ENCODE measurements at places on chromosomes 12 and 14.

DNA sequence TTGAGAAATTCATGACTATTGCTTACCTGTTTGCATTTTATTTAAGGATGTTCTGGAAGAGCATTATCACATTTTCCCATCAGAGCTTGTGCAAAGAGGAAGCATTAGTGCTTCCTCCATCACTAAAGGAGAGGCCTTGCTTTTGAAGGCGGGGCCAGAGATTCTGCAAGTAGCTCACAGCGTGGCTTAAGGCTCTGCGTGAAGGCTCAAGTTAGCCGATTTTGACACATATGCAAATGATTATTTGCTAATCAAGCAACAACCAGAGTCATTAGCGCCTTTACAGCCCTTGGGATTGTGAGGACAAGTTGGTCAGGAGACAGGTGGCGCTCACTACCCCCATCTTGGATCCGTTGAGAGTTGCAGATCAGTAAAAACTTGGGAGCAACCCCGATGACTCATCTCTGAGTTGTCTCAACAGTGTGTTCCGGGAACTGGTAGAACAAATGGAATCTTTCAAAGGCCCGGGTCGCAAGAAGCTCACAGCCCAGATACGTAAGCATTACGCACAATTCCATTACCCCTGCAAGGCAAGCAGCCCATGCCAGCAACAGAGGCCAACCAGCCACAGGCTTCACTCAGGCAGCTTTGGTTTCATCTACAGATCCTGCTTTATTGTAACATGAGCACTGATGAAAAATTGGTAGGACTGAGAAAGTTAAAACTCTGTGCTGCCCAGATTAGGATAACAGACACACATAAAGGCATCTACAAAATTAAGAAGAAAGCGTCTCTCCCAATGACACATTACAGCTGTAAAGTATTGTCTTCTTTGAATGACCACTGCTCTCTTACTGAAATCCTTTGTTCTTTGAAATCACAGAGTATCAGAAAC lies 34.9 kb upstream of the SPTSSA start:
- no peak for DNase-seq

DNA sequence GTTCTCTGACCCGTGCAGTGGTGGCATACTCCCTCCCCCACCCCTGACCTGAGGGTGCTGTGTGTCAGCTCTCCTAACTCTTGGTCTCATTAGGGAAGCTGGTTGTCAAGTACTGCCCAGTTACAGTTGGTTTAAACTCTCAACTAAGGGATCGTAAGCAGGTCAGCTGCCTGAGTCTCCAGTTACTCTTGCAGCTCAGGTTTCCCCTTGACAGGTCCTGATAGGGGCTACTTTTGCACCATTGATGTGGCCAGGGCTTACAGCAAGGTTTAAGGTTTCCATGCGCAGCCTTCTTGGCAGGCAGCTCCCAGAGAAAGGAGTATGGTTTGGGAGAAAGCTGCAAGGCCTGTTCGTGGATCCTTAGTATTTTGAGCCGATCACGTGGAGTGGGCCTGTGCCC lies 74.5 kb downstream of the ETV6 start:
- no peak for DNase-seq

- no peak for DNase-seq
Measured at GRCh38 chr14:93999573-93999972, 2.5 kb downstream of the CCDC197 start.

DNA sequence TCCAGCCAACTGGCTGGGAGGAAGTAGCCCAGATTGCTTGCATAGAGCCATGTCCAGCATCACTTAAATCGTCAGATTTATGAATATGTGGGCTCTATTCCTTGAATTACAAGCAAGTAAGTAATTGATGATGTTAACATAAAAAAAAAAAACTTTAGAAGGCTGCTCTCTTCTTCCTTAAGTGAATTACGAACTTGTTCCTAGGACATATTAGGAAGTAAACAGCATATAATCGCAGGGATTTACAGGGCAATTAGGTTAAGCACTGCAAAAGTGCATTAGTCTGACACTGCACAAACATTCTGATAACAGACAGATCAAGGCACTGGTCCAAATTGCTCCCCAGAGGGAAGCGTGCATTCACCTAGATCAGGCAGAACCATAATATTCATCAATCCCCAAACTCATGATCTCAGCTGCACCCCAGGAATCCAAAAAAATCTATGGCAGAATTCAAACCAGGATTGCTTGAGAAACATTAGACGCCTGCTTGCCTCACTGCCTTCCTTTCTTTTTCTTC lies 293.2 kb downstream of the TMEM132D start:
- no peak for DNase-seq

DNA sequence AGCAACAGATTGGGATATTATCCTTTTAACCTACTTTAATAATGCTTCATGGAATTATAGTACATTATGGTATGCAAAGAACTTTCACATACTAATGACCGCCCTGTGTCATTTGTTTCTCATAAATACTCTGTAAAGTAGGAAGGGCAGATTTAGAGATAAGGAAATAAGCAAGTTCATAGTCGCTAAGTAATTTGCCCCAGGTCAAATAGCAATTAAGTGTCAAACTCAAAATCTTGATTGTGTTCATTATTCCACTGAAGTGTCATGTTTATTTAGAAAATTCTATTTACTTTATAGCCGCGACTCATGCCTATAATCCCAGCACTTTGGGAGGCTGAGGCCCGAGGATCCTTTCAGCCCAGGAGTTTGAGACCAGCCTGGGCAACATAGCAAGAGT lies 98.7 kb upstream of the ATF1 start:
- DNase-seq: no peak

DNA sequence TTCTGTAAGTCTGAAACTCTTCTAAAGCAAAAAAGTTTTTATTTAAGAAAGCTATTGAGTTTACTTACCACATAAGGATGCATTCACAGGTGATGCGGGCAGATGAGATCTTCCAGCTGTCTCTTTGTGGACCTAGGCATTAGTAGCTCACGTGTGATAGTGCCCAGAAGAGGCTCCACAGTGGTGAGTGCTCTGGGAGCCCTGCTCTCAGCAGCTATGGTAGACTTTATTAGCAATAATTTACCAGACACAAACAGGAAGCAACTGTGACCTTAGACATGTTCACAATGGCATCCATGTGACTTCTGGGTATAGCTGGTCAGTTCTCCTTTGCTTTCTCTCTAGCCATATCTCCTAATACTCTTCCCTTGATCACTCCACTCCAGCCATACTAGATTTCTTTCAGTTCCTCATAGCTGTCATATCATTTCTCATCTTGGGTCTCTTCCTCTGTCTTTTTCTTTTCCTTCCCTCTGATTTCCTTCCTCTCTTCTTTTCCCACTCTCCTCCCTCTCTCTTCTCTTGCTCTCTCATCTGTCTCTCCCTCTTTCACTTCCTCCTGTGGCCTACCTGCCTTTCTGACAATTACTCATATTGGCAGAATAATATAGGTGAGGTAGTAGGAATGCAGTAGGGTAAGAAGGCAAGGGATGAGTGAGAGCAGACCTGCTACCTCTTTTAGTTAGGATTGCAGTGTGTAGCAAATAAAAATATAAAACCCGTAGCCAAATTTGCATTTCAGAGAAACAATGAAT lies 75.2 kb upstream of the SCAF11 start:
- no peak for DNase-seq

- DNase-seq: no peak
Measured at GRCh38 chr14:60904381-60904780, 76.5 kb downstream of the TRMT5 start.

- DNase-seq: no peak
Measured at GRCh38 chr14:20690848-20691640, 2.5 kb downstream of the ANG start.

DNA sequence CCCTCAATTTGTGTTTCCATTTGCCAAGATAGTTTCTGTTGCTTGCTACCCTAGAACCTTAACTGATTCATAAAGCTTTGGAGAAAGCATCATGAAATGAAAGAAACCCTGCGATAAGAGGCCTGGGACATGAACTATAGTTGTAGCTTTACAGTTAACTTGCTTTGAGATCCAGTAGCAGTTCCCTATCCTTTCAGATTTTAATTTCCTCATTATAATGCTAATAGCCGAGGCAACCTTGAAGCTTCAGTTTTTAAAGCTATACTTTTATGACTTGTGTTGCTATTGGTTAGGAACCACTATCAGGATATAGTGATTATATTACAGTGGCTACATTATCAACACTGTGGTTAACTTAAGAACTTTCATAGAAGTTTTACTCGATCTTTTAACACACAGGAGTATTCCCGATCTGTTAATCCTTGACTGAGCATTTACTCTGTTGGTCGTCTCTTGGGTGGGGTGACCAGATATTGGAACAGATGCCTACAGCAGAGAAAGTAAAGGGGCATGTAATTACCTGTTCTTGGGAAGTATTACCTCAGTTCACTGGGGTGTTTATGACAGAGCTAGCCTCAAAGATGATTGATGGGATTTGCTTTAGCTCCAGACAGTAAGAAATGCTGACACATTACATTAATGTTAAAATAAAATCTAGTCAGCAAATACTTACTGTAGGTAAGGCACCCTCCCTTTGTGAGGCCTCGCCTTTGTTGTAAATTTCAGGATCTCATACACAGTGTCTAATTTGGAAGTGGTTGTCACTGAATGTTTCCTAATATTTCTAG lies 86.2 kb upstream of the CSRP2 start:
- DNase-seq: no peak

DNA sequence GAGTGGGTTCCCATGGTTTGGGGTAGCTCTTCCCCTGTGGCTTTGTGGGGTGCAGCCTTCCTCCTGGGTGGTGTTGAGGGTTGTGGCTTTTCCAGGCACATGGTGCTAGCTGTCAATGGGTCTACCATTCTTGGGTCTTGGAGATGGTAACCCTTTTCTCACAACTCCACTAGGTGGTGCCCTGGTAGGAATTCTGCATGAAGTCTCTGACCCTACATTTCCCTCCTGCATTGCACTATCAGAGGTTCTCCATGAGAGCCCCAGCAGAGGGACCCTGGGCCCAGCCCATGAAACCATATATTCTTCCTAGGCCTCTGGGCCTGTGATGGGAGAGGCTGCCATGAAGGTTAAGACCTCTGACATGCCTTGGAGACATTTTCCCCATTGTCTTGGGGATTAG lies 1093.3 kb downstream of the SLC16A7 start:
- no peak for DNase-seq

DNA sequence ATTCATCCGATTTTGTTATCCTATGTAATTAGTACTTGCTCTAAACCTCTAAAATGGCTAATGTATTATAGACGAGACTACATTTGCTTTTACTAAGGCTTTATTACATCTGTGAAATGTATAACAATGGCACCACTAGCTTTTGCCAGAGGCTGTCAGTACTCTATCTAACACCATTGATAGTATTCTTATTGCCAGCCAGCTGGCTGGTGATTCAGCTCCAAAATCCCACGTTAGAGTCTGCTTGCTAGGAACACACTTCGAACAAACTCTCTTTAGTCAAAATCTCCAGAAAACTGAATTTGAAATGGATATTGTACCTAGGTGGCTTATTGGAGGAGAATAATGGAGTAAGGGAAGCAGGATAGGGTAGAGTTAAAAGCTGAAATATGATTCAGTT lies 839.2 kb downstream of the SLC6A15 start:
- DNase-seq: no peak

- DNase-seq: no peak
Measured at GRCh38 chr12:116346741-116347140, 69.2 kb upstream of the MED13L start.

DNA sequence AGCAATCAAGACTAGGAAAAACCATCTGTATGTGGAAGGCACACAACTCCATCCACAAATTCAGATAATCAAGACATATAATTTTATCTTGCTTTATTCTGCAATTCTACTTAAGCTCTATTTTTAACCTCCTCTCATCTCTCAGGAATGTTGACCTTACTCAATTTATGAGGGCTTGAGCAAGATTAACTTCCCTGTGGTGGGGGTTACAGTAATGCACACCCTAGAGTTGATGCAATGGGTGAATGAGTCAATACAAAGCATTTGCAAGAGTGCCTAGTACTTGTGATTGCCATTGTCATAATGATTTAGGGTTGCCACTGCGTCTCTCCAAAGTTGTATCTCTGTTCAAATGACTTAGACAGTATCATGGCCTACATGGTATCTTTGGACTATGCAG lies 1598.4 kb upstream of the TMEM132C start:
- DNase-seq: no peak

GRCh38 chr12:87783467-87783866 lies 245.7 kb downstream of the C12orf50 start:
- DNase-seq: no peak

GRCh38 chr14:95300002-95300696 lies 19.6 kb downstream of the CLMN start:
- DNase-seq: no peak

DNA sequence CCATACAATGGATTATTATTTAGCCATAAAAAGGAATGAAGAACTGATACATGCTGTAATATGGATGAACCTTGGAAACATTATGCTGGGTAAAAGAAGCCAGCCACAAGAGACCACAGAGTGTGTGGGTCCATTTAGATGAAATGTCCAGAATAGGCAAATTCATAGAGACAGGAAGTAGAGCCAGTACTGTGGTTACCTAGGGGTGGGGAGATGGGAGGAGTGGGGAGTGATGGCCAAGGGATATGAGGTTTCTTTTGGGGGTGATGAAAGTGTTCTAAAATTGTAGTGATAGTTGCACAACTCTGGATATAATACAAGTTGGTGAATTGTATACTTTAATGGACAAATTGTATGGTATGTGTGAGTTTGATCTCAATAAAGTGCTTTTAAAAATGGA lies 18.6 kb downstream of the JDP2 start:
- no peak for DNase-seq

DNA sequence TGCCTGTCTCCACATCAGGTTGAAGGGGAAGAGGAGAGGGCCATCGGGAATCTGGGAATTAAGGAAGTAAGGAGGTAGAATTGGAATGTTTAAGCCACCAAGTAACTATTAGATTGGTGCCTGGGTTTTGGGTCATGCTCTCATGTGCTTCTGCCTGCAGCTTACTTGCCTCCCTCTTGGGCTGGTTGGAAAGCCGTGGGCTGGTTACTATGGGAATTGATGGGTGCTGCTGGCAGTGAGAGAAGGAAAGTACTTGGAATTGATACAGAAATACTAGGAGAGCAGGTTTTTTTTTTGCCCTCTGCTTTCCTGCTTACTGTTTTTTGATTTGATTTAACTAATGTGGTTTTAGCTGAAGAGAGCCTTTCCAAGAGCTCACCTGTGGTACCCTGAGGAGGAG lies 493.5 kb upstream of the RGS6 start:
- DNase-seq: no peak

DNA sequence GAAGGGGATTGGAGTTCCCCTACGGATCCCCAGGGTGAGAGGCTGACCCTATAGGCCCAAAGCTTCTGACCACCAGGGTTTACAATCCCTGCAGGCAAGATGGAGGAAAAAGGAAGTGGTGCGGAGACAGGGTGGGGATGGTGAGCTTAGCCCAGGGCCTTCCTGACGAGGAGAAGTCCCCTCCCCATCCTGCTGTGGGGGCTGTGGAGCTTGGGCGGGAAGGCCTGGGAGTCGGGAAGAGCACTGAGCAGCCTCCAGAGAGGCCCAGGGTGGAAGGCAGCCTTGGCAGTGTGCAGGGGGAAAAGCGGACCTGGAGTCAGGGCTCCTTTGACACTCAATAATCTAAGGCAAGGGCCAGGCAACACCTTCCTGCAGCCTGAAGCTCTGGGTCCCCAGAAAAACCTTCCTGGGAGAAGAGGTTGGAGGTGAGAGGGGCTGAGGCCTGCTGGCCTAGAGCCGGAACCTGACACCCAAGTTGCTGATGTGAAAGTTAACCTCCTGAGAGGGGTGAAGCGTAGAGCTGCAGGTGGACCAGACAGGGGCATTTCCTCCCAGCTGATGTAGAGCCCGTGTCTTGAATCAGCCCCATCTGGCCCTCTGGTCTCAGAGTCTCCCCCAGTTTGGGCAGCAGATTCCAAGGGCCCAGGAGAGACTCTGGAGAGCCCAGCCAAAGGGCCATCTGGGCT lies 6.0 kb downstream of the HDAC7 start:
- no peak for DNase-seq

GRCh38 chr14:38205949-38206665 lies 1.6 kb upstream of the SSTR1 start:
- no peak for DNase-seq

GRCh38 chr14:72064501-72064900 lies 132.3 kb downstream of the RGS6 start:
- DNase-seq: no peak

Measured in activated T-helper 1 cell treated with Interleukin-2 at 50 U/mL for 16 hours (primary cell).